ENCODE measurements at places on chromosomes 1 and 21. TPM values are rescaled to one million over a fixed set of nuclear protein-coding genes. Genes with fewer than 3 reads are reported as not detected.

- no peak for DNase-seq
These were observed 30.5 kb upstream of the NRIP1 start for GRCh38 chr21:15095326-15095725.

- no peak for DNase-seq
These were observed 41.2 kb upstream of the LBR start for GRCh38 chr1:225469051-225469450.

- no peak for DNase-seq
These were observed 91.4 kb downstream of the MACF1 start for GRCh38 chr1:39295901-39296300.

DNA sequence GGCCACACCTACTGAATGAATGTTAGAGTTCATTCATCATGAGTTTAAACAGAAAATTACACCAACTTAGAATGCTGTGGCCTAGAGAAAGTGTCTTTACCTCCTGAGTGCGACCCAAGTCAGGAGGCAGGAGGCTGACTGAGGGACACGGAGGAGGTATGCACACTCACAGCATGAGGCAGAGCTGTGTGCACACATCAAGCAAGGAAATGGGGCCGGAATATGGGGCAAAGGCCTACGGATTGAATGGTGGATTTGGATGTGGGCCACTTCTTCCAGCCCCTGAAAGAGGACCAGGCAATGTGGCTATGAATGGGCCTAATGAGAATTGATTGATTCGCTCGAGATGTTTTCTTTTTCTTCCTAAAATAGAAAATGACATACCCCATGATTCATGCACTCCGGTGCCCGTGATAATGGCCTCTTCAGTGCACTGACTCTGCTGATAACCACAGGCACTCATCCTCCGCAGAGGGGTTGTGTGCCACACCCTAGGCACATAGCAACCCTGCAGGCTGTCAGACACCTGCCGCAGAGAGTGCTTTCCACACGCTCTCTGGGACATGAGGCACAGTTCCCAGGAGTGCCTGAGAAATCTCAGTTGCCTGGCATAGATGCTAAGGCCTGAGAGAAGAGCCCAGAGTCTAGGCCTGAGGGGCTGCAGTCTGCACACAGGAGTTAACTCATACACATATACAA, 155.5 kb downstream of the GLUL start:
- DNase-seq = no peak

DNA sequence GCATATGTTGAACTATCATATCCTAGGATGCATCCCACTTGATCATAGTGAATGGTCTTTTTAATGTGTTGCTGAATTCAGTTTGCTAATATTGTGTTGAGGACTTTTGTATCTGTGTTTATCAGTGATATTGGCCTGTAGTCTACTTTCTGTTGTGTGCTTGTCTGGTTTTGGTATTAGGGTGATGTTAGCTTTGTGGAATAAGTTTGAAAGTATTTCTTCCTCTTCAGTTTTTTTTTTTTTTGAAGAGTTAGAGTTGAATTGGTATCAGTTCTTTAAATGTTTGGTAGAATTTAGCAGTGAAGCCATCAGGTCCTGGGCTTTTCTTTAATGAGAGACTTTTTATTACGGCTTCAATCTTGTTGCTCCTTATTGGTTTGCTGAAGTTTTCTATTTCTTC, 162.3 kb downstream of the VAV3 start:
- no peak for DNase-seq

GRCh38 chr21:41219498-41220207, 51.7 kb downstream of the BACE2 start:
- no peak for DNase-seq

DNA sequence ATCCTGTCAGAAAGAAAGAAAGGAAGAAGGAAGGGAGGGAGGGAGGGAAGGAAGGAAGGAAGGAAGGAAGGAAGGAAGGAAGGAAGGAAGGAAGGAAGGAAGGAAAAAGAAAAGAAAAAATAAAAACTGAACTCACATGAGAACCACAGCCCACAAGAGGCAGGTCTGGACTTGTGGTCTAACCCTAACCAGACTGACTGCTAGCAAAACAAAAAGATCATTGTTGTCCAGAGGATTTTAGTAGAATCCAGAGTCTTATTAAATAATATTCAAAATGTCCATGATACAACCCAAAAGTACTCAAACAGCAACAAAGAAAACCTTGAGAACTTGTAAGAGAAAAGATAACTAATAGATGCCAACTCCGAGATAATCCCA, 4.7 kb upstream of the ITGB2 start:
- no peak for DNase-seq

GRCh38 chr1:230368363-230368762, 57.8 kb downstream of the PGBD5 start:
- DNase-seq = no peak

Gene CLCA2
- 0.35 TPM for total RNA-seq

Gene KCNT2
- 0.05 TPM for total RNA-seq

Gene DNAJC6
- total RNA-seq = 3.3 TPM

Gene ATP1A2
- not detected for total RNA-seq

All from glomerular endothelial cell (primary cell).